Hematopoietic multipotent progenitor cell (in vitro differentiated cells): ENCODE measurements at places on chromosomes 4 and X.

GRCh38 chrX:39576041-39576872 is 521.5 kb downstream of the BCOR start:
- no peak for DNase-seq

DNA sequence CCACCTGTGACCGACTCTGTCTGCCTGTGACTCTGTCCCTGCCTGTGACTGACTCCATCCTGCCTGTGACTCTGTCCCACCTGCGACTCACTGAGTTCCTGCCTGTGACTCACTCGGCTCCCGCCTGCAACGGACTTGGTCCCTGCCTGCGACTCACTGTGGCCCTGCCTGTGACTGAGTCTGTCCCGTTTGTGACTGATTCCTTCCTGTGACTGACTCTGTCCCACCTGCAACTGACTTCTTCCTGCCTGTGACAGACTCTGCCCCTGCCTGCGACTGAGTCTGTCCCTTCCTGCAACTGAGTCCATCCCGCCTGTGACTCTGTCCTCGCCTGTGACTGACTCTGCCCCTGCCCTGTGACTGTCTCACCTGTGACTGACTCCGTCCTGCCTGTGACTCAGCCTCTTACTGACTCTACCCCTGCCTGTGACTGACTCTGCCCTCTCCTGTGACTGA is 9.6 kb upstream of the UVSSA start:
- no peak for DNase-seq

DNA sequence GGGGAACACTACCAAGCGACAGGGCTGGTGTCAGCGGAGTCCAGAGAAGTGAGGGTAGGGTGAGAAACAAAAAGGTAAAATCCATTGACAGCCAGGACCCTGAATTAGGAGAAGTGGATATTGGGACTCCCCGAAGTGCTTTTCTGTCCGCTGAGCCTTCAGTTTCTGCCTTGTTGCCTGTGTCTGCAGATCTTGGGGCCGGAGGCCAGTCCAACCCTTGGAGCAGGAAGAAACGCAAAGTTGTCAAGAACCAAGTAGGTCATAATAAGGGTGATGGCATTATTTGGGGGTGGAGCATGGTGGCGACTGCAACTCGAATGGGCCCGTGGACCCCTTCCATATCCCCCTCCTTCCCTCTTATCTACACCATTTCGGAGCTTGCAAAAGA is 1.0 kb downstream of the ARMCX1 start:
- DNase-seq, result no peak

DNA sequence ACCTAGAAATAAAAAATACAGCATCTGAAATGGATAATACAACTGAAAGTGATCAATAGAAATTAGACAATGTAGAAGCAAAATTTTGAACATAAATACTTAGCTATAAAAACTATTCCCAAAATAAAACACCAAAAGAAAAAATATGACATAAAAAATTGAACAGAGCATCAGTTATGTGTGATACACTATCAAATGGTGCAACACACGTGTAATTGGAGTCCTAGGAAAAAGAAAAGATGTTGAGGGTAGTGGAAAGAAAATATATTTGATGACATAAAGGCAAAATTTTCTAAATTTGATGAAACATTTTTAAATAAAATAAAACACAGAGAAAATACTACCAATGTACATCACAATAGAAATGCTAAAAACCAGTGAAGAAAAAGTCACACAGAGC is 63.1 kb downstream of the NPY2R start:
- no peak for DNase-seq

GRCh38 chrX:107290019-107290418 is 83.6 kb downstream of the DNAAF6 start:
- no peak for DNase-seq

DNA sequence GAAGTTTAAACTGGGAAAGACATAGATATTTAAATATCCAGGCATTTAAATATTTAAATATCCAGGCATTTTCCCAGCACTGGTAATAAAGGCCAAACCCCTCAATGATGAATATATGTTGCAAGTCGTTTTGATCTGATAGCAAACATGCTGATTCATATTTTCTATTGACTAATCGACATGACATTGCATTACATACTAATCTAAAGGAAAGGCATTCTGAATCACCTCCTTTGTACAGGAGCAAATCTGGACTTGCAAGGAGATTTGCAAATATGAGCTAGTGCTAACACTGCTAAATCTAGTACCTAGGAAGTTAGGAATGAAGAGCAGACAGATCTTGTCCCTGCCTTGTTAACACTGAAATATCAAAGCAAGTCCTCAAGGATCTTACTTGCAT is 207.3 kb downstream of the SLC7A11 start:
- DNase-seq, result no peak

- DNase-seq, result no peak
These were observed 19.1 kb downstream of the MAGED2 start for GRCh38 chrX:54826598-54826997.

GRCh38 chrX:140104760-140105159 is 139.4 kb upstream of the CXorf66 start:
- no peak for DNase-seq

GRCh38 chr4:168506014-168506413 is 9.2 kb downstream of the PALLD start:
- no peak for DNase-seq

- DNase-seq, result peak; percentile 9
These were observed 50.1 kb downstream of the GABRG1 start for GRCh38 chr4:46073778-46074177.

- no peak for DNase-seq
These were observed 121.0 kb upstream of the EPHA5 start for GRCh38 chr4:65791111-65791811.

GRCh38 chrX:106331606-106332005 is 163.5 kb downstream of the PWWP3B start:
- DNase-seq, result no peak

- DNase-seq, result no peak
These were observed 151.1 kb downstream of the PJA1 start for GRCh38 chrX:69014200-69014599.

GRCh38 chrX:16005917-16006316 is 117.4 kb upstream of the GRPR start:
- no peak for DNase-seq

- DNase-seq, result no peak
These were observed 887 bp upstream of the IL1RAPL2 start for GRCh38 chrX:104564921-104565703.

DNA sequence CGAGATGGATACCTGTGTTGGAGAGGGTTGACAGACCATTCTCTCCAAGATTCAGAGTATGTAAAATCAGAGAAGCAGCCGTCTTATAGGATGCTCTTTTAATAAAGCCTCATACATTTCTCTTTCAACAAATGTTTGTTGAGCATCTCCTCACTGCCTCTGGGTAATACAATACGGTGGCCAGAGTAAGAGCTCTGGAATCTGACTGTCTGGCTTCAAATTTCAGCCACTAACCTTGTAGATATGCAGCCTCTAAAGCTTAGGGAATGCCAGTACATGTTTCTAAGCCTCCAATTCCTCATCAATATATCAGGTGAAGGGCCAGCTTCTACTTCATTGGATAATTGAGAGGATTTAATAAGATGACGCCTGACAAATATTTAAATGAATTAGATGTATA is 61.3 kb downstream of the CLNK start:
- DNase-seq, result no peak

DNA sequence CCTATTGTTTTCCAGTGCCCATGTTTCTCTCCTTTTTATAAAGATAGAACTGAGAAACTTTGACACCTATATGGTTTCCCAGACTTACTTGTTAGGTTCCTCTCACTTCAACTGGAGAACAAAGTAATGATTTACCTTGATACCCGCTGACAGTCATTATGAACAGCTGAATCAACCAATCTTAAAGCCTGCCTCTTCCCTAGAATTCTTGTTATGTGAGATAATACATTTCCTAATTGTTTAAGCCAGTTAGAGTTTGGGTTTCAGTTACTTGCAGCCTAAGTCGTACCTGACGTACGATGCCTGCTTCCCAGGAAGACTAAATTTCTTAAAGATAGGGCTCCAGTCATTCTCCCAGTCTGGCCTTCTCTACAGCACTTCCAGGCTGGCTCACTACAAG is 97.3 kb downstream of the SHROOM4 start:
- no peak for DNase-seq

- DNase-seq, result no peak
These were observed 150.5 kb downstream of the TBCK start for GRCh38 chr4:106165351-106166010.

DNA sequence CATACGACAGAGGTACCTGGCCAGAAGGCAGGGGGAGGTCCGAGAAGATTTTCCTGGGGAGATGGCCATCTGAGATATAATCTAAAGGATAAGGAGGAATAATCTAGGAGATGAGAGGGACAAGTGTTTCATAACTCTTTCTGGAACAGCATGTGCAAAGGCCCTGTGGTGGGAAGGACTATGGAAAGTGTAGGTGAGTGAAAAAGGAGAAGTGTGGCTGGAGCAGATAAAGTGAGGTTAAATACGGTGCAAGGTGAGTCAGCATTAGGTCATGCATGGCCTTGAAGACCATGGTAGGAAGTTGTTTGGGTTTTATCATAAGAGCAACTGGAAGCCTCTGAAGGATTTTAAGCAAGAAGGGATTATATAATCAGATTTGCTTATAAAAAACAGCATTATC is 34.6 kb upstream of the MTM1 start:
- DNase-seq, result no peak

GRCh38 chrX:48839686-48840085 is 4.3 kb upstream of the PCSK1N start:
- DNase-seq, result no peak

GRCh38 chr4:123587983-123588494 is 191.4 kb downstream of the SPRY1 start:
- DNase-seq, result no peak

GRCh38 chr4:159070742-159071141 is 32.1 kb upstream of the RAPGEF2 start:
- no peak for DNase-seq

DNA sequence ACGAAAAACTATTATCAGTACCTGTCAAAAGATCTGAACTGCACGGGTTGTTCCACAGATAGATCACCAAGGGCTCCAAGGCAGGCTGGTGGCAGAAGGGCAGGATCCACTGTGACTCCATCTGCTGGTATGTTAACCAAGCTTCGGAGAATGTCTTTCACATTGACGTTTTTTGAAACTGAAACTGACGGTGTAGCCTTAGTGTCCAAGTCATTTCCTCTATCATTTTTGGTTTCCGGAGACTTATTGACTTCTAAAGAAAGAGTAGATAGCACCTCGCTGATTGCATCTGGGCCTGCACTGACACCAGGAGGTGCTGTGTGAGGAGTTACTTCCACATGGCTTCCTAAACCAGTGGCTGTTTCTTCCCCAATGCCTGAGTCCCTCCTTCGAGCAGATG is 186.9 kb downstream of the LRBA start:
- DNase-seq, result peak; percentile 41

GRCh38 chr4:186936496-186937375 is 213.1 kb upstream of the FAT1 start:
- no peak for DNase-seq

DNA sequence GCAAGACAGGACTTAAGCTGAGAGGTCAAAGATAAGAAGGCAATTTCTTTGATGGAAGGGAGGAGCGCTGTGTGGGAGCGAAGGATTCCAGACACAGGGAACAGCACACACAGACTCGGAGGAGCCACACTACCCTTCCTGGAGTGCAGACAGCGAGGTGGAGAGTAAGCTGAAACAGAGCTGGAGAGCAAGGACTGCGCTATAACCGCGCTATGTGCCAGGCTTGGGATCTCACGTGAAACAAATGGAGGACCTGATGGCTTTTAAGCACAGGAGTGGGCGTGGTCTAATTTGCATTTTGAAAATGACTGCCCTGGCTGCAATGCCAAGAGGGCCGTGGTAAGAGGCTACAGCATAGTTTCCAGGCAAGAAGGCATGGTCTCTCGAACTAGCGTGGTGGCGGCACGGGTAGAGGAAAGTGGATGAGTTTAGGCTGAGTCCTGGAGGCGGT is 113.9 kb upstream of the SORBS2 start:
- DNase-seq, result no peak

GRCh38 chr4:123741906-123742305 is 345.3 kb downstream of the SPRY1 start:
- no peak for DNase-seq

DNA sequence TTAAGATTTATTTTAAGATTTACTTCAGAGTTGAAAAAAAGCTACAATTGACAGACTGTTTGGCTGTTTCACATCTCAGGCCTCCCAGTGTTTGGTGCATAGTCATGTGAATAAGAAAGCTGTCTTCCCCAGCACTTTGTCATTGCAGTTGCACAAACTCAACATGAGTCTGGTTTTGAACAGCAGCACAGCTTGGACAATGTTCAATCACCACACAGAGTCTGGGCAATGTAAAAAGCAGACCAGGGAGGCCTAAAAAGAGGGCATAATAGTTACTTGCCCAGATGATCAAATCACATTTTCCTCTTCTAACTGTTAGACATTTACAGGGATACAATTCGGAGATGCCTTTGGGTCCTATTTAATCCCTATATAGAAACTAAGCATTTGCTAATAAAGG is 1055.0 kb downstream of the RPA4 start:
- no peak for DNase-seq

- DNase-seq, result no peak
These were observed 32.7 kb upstream of the CRMP1 start for GRCh38 chr4:5925419-5926200.

DNA sequence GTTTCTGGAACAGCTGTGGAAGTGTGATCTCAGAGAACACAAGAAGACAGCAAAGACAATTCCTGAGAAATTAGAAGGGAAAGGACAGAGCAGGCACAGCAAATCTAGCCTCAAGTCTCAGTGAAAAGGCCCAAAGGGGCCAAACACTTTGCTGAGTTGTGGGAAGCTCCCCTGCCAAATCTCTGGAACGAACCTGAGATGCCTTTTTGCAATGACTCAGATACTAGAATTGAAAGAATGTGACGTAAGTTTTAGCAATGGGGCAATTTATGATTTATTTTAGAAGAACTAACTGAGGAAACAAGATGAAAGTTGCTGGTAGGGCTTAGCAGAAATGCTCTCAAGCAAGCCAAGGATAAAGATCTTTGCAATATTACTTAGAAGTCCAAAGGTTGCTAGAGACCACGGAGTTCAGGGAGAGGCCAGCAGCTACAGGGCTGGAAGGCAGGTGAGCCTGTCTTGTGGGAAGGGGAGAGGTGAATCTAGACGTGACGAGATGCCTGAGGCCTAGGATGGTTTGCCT is 92.8 kb downstream of the AMELX start:
- DNase-seq, result no peak

GRCh38 chr4:148634476-148634875 is 192.3 kb upstream of the NR3C2 start:
- DNase-seq, result no peak

- DNase-seq, result no peak
These were observed 8.9 kb upstream of the ZCCHC13 start for GRCh38 chrX:74295101-74295500.

GRCh38 chr4:118968005-118968404 is 79.4 kb downstream of the SYNPO2 start:
- DNase-seq, result peak; percentile 80
